ENCODE measurements at places on chromosomes 4 and X.
A peak's percentile ranks its signal among the peaks of the same experiment; 100 is the strongest.

DNA sequence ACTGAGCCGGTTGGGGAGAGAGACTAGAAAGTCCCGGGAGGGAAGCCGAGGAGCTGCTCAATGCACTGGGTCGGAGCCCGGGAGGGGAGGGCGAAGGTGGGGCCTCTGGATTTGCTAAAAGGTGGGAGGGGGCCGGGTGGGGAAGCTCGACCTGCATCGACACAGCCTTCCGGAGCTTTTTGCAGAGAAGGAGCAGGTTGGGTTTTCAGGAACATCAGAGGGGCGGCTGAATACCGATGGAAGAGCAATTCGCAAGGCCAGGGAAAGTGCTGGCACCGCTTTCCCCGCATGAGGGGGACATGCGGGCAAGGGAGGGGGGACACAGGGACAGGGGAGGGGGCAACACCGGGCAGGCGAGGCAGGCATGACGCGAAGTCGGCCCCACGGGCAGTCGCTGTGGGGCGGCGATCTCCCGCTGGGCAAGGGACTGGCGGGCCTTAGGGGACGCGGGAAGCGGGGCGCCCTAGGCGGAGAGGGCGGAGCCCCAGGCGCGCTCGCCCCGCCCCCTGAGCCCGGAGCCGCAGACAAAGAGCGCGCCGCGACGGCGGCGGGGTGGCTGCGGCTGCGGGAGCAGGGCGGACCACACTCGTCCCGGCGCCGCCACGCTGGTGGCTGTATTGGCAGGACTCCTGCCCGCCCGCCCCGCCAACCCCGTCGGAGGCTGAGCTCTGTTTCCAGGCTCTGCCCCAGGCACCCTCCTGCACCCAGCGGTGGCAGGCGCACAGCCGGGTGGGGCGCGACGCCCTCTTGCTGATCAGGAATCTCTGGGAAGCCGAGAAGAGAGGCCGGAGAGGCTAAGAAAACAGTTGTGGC is 11.6 kb downstream of the PDZD4 start:
- peak; percentile 66 for DNase-seq

DNA sequence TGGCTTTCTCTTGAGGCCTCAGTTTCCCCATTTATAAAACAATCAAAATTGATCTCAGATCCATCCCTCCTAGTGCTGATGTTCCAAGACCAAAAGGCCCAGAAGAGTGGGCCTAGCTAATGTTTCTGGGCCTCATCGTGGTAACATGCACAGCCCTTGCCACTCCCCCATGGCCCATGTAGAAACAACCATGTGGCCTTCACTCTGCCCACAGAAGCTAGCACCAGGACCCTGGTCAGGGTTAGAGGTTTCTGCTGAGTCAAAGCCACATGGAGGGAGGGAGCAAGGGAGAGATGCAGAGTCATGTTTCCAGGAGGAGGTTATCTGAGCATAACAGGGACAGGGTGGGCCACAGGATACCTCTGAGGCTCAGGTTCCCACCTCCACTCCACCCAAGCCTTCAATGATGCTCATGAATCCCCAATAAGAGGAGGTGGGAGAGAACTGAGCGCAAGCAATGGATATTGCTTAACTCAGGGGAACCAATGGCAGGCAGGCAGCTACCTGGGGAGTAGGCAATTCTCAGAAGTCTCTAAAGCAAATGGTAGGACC is 16.9 kb downstream of the OTUD5 start:
- DNase-seq = no peak

DNA sequence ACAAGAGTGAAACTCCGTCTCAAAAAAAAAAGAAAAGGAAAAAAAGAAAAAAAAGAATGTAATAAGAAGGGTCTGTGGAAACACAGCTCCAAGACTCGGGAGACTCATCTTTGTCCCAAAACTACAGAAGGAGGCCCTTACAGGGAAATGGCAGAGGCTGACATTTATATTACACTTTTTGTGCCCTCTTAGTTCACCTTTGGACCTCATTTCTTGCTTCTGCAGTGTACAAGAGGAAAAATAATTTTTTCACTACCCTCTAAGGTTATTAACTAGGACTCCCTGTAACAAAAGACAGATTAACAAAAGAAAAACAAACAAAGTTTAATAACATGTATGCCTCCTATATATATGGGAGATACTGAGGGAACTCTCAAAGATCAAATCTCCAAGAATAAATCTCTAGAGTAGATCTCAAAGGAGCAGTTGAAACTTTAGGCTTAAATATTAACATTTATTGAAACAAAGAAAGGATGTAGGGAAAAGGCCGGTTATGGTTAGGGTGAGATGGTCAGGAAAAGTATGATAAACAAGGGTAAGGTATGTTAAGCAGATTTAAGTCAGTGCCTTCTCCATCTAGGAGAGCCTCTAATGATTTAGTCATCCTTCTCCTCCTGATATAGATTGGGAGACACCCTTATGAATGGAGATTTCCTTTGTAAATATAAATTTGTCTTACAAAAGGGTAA is 121.3 kb upstream of the JADE1 start:
- DNase-seq = no peak

- DNase-seq = no peak
Observed at GRCh38 chr4:8582436-8582835, 2.2 kb downstream of the GPR78 start.

DNA sequence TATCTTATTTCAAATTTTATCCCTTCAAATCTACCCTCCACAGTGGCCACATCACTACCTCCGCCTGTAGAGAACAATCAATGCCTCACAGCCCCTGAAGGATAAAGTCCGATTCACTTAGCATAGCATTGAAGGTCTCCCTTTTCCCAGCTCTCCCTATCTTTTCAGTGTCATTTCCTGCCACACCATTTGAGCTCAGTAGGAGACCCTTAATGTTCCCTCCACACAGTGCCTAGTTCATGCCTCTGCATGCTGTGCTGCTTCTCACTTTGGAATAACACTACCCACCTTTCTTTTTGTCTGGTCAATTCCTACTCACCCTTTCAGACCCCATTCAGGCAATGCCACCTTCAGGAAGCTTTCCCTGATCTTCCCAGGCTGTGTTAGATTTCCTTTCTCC is 23.6 kb upstream of the SCOC start:
- peak; percentile 89 for DNase-seq

DNA sequence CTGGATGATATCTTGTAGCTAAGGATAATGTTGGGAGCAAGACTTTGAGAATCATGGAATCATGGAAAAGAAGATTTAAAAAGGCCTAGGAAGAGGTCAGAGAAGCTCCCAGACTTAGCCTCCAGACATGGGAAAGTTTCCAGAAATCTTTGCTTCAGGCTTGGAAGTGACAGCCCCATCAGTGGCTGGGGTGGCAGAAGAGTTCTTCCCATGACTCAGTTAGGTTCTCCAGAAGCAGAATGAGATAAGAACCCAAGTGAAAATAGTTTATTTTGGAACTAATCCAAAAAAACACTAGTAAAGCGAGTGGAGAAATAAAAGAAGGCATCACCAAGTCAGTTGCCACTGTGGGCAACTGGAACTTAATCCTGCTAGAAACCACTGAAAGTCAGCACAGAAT is 506.9 kb downstream of the MID1IP1 start:
- DNase-seq = no peak

DNA sequence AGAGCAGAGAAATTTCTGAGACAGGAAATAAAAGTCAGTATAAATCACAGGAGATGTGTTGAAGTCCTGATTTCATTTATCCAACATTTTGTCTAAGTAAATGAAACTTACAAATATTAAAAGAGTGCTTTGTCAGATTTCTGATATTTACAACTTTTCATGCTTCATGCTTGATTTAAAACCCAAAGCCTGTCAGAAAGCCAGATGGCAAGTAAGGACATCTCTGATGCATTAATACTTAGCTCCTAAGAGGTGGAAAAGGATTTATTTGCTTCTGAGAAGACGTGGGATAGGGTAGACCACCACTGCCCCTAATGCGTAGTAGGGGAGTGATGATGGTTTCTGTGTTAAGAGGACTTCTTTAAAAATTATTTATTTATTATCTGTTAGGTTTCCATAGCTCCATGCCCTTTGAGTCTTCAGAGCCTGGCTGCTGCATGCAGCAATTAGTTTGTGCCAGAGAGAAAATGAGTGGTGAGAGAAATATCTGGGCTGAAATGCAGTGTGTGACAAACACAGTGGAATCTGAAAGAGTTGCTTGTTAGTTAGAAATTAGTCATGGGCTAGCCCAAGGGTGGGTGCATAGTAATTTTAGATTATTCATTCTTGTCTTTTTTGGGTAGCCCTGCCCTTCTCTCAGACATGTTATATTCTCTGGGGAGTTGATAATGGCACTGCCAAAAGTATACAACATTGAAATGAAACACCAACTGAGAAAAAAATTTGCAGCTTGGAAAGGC is 333.8 kb downstream of the C4orf33 start:
- no peak for DNase-seq

DNA sequence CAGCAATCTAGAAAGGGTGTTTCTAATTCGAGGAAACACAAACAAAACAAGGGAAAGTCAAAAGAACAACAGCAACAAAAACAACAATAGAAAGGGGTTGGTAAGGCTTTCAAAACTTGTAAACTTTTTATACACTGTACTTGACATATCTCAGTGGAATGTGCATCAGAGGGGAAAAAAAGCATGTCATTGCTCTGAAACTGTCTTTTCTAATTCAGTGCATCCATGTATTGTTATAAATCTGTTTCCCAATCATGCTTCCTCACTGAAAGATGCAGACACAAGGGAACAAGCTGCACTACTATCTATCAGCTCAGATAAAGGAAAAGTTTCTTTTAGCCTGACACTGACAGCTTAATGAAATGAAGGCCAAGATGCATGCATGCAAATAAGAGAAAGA is 44.2 kb upstream of the PCDH18 start:
- no peak for DNase-seq

- no peak for DNase-seq
Observed at GRCh38 chr4:171715973-171716372, 97.2 kb upstream of the GALNTL6 start.

- no peak for DNase-seq
Observed at GRCh38 chrX:13864264-13864663, 47.4 kb upstream of the GPM6B start.

DNA sequence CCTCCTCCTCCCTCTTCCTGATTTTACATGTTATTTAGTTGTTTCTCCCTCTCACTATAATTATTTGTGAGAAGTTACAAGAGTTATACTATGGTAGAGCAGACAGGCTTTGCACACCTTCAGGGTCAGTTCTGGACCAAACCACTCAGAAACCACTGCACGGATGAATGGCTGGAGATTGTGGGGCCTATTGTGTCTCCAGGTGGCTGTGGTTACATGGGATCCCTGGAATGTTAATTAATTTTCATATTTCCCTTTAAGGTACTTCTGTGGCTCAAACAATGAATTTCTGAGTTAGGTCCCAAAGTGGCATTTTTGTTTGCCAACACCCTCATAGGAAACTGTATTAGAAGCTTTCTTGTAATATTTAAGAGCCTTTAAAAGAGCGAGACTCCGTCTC is 151.9 kb downstream of the BMPR1B start:
- DNase-seq = no peak

DNA sequence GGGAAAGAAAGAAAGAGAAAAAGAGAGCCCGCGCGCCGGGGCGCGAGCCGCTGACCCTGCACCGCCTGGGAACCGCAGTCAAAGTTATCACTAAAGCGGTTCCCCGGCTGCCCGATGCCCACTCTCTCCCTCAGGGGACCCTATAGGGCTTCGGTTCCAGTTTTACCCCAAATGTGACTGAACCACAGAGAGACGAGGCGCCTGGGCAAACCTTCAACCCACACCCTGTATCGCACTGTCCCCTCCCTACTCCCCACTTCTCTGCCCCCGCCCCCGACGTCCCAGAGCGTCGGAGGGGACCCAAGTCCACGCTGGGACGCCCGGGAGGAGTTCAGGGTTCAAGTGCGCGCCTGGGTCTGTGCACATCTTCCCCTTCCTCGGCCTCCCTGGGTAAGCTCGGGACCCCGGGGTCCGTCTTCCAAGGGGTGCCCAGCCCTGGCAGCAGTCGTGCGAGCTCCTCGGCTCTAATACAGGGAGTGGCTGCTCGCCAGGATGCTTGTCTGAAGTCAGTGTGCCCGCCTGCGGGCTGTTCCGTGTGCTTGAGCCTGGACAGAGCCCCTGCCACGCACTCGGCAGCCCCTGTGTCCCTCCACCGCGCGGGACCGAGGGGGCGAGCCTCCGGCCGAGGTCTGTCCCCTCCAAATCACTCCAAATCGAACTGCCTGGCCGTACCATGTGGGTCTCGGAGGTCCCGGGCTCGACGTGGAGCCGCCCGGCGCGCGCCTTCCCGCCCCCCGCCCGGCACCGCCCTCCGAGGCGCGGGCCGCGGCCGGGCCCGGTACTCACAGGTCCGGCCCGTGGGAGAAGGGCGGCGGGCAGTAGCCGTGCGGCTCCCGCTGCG is 960 bp downstream of the TRPC3 start:
- peak; percentile 41 for DNase-seq

DNA sequence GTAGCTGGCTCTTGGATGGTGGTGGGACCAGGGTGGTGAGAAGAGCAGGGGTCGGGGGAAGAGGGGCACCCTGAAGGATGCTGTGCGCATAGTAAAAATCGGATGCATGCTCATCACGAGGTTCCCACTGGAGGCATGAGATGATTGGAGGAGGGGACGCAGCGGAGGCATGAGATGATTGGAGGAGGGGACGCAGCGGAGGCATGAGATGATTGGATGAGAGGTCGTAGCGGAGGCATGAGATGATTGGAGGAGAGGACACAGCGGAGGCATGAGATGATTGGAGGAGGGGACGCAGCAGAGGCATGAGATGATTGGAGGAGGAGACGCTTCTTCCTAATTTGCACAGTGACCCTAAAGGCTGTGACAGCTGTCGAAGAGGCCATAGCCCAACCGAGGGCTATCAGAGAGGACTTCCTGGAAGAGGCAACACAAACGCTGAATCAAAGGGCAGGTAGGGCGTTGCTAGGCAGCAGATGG is 106.7 kb downstream of the ADRA2C start:
- DNase-seq = peak; percentile 72

DNA sequence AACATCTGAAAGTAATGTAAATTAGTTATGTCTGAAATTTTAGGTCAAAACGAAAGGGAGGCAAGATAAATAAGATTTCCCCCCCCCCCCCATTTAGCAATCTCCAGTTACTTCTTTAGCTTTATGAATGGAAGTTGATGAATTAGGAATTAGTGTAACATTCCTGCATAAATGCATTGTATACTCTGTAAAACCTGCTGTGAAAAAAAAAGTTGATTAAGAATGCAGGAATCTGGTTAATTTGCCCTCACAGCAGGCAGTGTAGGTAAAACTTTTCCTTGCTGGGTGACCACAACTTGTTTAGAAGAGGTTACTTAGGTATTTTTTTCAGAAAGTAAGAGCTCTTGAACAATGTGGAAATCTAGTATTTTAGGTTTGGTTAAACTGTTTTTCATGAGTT is 15.3 kb downstream of the LARP7 start:
- peak; percentile 98 for DNase-seq

- DNase-seq = no peak
Observed at GRCh38 chr4:7970361-7970946, 30.8 kb upstream of the AFAP1 start.

- DNase-seq = peak; percentile 82
Observed at GRCh38 chr4:112523008-112523721, 7.2 kb upstream of the NEUROG2 start.

GRCh38 chr4:108830509-108831244 is 67.8 kb upstream of the ETNPPL start:
- peak; percentile 1 for DNase-seq

- DNase-seq = no peak
Observed at GRCh38 chr4:45363931-45364330, 637.6 kb upstream of the GNPDA2 start.
